B cell (primary cell): ENCODE measurements at places on chromosomes 11 and 22. TPM values are rescaled to one million over a fixed set of nuclear protein-coding genes. Genes with fewer than 3 reads are reported as not detected.

DNA sequence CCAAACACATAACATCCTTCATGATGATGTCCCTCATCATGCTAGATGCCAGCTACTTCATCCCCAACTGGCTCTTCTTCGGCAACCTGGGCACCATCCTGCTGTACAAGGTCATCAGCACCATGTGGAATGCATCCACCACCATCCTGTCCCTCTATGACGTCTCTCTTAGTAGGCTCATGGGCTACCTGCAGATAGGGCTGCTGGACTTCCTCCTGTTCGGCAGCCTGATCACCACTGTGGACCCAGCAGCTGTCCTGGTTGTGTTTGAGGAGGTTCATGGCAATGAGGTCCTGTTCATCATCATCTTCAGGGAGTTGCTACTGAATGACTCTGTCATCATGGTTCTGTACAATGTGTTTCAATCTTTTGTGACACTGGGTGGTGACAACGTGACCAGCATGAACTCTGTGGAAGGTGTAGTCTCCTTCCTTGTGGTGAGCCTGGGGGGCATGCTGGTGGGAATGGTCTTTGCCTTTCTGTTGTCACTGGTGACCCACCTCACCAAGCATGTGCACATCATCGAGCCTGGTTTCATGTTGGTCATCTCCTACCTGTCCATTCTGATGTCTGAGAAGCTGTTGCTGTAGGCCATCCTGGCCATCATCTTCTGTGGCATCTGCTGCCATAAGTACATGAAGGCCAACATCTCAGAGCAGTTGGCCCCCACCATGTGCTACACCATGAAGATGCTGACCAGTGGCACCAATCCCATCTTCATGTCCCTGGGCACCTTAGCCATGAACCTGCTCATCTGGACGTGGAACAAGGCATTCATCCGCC, 120.7 kb upstream of the SERPIND1 start:
- DNase-seq: no peak

The GRM5 gene
- polyA plus RNA-seq: not detected in 2 replicates

- no peak for DNase-seq
Measured at GRCh38 chr22:44658311-44658953, 43.6 kb upstream of the PRR5 start.

The MMP13 gene
- not detected in 2 replicates for polyA plus RNA-seq

- DNase-seq: no peak
Measured at GRCh38 chr11:117172724-117173421, 5.7 kb upstream of the SIDT2 start.

The CST6 gene
- not detected in 2 replicates for polyA plus RNA-seq

The TRIM64 gene
- polyA plus RNA-seq: not detected in 2 replicates

DNA sequence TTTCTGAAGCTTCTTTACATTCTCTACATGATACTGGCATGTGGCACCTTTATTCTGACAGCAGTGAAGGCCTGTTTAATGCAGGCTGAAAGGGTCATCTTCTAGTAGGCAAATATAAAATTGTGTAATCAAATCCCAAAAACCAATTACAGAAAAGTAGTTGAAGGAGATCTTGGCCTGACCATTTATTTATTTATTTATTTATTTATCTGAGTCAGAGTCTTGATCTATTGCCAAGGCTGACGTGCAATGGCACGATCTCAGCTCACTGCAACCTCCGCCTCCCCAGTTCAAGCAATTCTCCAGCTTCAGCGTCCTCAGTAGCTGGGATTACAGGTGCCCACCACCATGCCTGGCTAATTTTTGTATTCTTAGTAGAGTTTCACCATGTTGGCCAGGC, 22.7 kb upstream of the CECR2 start:
- DNase-seq: no peak

DNA sequence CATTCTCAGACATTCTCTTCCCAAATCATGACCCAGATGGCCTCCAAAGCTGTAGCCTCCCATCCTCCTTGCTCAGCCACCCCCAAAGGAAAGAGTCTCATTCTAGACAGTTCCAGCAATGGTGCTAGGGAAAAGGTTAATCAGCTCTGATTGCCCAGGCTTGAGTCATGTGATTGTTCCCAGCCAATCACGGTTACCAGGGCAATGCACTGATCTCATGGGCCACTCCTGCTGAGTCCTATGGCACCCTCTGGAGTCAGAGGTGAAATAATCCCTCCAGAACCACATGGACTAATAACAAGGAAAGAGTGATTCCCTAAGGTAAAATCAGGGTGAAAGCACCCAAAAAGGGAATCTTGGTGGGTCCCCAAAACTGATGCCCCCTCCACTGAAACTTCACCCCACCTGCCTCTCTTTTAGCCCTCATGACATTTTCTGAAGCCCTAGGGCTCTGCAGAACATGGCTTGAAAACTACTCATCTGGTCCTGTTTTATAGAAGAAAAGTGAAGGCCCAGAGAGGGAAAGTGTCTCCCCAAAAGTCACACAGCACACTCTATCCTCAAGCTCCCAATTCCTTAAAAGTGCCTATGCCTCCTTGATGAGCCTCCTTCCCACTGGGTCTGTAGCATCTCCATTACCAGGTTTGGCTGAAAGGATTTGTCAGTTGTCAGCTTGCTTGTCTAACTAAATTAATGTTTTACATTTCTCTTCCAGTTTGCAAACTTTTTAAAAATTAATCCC, 203.7 kb downstream of the MN1 start:
- DNase-seq: no peak

The OR4D5 gene
- polyA plus RNA-seq: not detected in 2 replicates

GRCh38 chr11:34219941-34220370, 114.5 kb downstream of the NAT10 start:
- DNase-seq: no peak

The POLD4 gene
- polyA plus RNA-seq: 473 and 559 TPM in 2 replicates

DNA sequence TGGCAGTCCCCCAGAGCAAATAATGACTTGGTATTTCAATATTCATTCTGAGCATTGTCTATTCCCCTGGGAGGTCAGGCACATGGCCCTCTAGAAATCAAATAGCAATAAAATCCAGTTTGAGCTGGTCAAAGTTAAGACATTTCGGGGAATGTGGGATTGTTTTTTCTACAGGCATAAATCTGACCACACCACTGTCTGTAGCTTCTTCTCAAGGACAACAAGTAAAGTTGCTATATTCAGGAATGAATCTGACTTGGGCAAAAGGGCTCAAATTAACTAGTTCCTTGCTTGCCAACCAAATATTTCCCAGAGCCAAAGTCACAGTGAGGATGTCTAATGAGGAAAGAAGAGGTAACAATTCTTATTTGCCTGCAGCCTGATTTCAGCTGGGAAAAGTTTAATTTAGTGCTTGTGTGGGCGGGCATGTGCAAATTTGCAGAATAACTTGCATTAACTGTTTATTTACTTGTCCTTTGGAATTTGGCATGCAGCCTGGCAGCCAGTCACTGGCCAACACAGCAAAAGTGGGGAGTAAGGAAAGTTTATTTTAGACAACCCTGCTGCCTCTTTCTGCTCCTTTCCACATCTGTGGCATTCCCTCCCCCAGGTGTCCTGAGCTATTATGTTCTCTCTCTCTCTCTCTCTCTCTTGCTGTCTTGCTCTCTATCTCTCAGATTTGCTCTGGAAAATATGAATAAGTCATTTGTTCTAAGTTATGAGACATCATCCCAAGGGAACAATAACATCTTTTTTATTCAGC, 51.2 kb upstream of the ARHGAP20 start:
- DNase-seq: no peak

GRCh38 chr11:37277896-37278465, 679.9 kb upstream of the RAG2 start:
- DNase-seq: no peak

DNA sequence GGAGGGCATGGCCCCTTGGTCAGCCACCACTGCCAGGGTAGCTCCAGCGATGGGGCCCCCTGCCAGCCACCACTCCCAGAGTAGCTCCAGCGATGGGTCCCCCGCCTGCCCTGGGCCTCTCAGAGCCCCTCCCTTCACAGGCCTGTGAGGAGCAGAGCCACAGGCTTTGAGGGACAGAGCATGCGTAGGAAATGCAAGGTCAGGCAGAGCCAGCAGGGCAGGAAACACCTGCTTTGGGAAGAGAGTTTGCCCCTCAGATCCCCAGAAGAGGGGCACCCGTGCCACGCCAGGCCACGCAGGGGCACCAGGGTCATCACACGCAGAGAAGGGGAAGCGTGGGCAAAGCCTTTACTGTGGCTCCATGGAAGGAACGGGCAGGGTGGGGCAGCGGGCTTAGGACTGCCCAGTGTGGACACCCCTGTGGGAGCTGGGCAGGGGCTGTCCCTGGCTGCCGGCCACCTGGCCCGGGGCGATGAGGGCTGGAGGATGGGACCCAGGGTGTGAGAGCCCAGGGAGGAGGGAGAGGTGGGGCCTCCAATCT, 477.8 kb downstream of the BRD1 start:
- DNase-seq: no peak

The FOLR3 gene
- polyA plus RNA-seq: 0.10 and 0.17 TPM in 2 replicates

- no peak for DNase-seq
Measured at GRCh38 chr11:2867722-2868505, 17.7 kb downstream of the CDKN1C start.

- DNase-seq: no peak
Measured at GRCh38 chr11:2593393-2593950, 106.3 kb downstream of the KCNQ1OT1 start.

GRCh38 chr11:107043242-107044006, 25.1 kb upstream of the GUCY1A2 start:
- DNase-seq: no peak

DNA sequence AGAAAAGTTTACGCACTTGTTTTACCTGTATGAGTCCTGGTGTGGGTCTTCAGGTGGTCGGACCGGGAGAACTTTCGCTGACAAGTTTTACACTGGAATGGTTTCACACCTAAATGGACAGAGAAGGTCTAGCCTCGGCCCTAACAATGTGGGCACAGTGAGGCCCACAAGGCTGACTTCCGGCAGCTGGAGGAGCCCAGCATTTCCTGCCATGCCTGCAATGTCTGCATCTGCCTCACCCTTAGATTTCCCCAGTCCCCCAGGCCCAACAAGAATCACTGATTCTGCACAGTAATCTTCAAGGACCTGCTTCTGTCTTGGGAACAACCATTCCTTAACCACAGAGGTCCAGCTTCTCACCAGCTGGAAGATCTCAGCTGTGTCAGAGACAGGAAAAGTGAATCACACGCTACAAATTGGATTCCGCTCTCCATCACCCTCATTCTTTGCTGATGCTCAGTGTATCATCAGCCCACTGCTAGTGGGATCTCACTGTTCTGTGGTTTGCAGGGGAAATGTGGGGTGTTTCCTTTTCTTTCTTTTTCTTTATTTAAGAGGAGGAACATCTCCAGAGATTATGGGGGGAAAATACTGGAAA, 43.3 kb downstream of the WT1 start:
- DNase-seq: no peak

GRCh38 chr11:101726988-101727387, 143.2 kb upstream of the TRPC6 start:
- DNase-seq: no peak

DNA sequence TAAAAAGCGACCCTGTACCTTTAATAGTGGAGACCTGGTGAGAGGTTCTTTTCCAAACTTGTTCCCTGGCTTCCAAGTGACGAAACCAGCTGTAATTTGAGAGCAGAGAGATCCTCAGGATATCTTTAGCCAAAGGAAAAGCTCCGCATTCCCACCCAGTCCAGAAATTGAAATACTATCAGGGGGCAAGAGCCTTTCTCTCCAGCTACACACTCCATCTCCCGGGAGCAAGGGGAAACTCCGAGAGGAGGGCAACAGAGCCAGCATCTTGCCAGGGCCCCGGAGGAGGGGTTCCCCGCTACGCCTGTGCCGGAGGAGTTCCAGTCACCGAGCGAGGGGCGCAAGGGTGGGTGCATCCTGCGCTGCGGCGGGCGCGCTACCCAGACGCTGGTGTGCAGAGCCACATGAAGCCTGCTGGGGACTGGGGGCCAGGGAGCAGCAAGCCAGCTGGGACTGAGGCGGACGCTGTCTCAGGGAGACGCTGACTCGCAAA, at the start of gene FIBIN:
Gene FIBIN, plus strand, starts transcription at position 148 of the 493 bp plus-strand sequence. CDS start 415 bp downstream, outside the sequence.
- no peak for DNase-seq

DNA sequence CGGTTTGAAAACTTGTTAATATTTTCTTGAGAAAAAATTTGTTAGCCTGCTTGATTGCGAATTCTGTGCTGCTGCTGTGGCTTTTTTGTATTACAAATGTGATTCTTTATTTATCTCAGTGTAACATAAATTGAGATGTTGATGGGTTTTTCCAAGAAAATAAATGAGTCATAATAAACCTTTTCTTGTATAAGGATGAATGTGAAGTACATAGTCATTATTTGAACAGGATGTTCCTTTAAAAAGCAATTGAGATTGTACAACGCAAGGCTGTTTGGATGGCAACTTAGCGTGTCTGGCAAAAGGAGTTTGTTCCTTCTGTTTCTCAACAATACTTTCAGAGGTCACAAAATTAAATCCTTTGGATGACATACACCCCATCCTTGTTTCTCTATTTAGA, 24.6 kb upstream of the CARD18 start:
- DNase-seq: no peak

DNA sequence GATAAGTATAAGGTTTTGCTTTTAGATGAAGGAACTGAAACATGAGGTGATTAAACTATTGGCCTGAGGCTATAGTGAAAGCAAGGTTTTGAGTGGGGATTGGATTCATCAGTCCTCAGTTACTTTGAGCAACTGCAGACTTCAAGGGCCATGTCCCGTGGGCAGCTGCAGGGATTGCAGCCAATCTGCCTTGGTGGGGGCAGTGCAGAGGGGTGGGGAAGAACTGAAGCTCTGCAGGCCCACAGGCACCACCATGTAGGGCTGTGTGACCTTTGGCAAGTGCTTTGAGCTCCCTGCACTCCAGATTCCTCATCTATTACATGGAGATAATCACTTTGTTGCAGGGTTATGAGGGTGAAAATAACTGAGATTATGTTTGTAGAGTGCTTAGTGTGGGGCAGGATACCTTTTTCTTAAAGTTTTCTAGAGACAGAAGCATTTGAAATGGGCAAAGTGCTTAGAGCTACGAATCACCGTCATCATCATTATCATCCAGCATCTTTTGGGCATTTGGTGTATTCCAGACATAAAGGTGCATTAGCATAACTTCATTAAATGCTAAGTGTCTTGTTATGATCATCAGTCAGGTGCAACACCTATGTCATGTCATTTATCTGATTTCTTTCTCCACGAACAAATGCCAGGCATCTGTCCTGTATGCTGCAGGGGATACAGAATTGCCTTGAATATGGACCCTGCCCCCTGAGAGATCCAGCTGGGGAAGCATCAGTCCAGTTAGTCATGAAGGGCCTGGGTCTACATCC, 72.1 kb upstream of the TENM4 start:
- DNase-seq: no peak

The ISX gene
- polyA plus RNA-seq: not detected in 2 replicates

The CHKB gene
- 309 and 350 TPM in 2 replicates for polyA plus RNA-seq

- DNase-seq: no peak
Measured at GRCh38 chr22:43862074-43862881, at the start of gene SULT4A1. SULT4A1 (minus strand) TSS chr22:43862513; CDS start chr22:43862382, 131 bp downstream.

DNA sequence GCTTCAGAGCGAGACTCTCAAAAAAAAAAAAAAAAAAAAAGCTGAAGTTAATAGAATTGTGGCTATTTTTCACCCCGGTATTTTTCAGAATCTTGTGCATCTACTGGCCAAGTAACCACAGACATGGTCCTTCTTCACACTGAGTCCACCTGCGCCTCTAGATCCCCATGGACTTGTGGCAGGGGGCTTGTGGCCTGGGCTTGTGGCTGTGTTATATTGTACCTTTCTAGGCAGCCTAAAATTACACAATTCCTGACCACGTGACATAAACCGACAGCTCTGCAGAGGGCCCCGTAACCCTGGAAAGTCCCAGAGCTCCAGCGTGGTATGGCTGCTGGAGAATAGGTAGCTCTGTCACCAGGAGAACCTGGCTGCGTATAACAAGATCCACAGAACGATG, 10.9 kb upstream of the NAALADL1 start:
- DNase-seq: no peak

- DNase-seq: peak; percentile 15
Measured at GRCh38 chr22:42623756-42624441, 9.2 kb upstream of the POLDIP3 start.
